Hippocampal formation (tissue), 2 donors: ENCODE measurements at places on chromosomes 12 and 14.

- DNase-seq, result no peak
Observed at GRCh38 chr12:3046441-3047200, 30.6 kb upstream of the TSPAN9 start.

DNA sequence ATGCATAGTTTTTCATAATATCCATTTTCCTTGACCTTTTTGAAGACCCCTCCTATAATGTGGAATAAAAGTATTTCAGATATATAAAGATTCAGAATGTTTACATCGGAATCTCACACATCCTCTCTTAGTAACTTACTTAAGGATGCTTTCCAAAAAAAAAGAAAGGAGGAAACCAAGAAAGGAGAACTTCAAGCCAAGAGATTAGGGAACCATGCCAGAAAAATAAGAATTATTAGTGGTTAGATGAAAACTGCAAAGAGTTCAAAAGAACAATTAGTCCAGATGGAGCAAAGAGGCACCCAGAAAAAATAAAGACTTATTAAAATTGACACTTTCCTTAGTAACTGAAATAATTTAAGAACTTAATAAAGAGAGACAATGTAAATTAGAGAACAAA is 179.2 kb downstream of the DUSP6 start:
- DNase-seq, result no peak

DNA sequence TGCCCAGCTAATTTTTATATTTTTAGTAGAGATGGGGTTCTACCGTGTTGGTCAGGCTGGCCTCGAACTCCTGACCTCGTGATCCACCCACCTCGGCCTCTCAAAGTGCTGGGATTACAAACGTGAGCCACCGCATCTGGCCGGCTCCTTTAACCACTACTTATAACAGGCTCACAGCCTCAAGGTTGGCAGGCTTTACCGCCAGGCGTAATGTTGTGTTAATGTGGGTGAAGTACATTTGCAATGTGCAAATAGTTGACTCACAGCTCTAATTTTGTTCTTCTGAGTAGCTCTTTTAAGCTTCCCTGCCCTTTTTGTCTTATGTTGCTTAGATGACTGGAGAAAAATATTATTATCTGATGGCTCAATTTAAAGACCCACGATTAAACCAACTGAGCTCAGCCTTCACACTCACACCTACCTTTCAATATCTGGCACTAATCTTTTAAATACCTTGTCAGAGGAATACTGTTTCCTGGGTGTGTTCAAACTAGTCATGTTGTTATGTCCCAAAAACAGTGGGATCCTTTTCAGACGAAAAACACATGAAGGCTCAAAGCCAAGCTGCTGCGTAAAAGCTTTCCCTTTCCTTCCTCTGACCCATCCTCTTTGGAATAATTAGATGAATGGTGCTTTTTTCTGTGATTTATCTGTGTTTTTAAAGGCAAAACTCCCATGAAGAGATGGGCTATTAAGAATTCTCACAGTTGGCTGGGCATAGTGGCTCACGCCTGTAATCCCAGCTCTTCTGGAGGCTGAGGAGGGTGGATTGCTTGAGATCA is 57.2 kb upstream of the USP44 start:
- no peak for DNase-seq

- no peak for DNase-seq
Observed at GRCh38 chr12:121628536-121628935, 2.2 kb downstream of the ORAI1 start.

DNA sequence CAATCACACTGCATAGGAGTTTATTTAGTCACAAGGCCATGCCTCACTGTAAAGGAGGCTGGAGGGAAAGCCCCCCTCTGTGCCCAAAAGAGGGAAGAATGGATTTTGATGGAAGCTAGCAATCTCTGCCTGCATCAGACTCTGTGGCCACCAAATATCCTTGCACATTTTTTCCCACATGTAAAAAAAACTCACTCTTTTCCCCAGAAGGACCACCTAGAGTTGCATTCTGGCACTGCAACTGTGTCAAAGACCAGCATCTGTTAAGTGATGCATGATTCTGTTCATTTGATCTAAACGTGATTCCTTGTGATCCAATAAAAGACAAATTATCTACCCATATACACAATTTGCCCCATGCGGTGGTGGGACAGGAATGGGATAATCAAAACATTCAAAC is 8.0 kb downstream of the RHOJ start:
- DNase-seq, result no peak

- no peak for DNase-seq
Observed at GRCh38 chr12:28795311-28795710, 353.8 kb upstream of the FAR2 start.

DNA sequence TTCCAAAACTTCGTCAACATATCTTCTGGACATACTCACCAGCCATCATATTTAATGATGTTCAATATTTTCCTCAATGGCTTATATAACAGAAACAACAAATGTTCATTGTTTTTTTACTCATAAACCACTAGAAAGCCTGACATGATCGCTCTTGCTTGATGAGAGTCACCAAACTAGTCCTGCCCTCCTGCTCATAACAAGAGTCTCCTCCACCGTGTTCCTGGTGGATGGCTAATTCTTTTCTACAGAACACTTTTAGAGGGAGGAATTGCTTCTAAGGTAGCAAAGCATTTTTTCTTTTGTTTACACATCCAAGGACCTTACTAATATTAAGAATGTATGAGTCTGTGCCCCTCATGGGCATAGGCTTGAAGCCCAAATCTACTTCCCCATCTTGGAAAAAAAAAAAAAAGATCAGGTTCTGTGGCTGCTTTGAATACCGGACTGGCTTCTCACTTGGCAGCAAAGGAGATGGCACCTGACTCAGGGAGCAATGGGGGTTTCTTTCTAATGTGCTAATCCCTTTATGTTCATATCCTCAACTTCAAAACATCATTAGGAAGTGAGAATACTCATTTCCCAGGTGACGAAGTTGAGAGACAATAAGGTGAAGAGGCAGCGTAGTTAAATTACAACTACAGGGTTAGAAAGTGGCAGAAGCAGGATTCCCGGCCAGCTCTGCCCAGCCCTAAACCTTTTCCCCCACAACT is 188.8 kb downstream of the EPS8 start:
- no peak for DNase-seq
